ENCODE measurements at places on chromosomes 1 and 21. TPM values are rescaled to one million over a fixed set of nuclear protein-coding genes. Genes with fewer than 3 reads are reported as not detected.

The MX2 gene
- 0.54 TPM for total RNA-seq

The UBQLN4 gene
- 8.8 TPM for total RNA-seq

The AGBL4 gene
- total RNA-seq, result not detected

The KIAA1614 gene
- total RNA-seq, result 1.8 TPM

The SPTA1 gene
- total RNA-seq, result not detected

The MAP3K7CL gene
- 25.3 TPM for total RNA-seq

The LIN28A gene
- total RNA-seq, result not detected

The PDC gene
- total RNA-seq, result not detected

The PEX19 gene
- total RNA-seq, result 67.7 TPM

The IL22RA1 gene
- total RNA-seq, result not detected

The CYP4Z1 gene
- total RNA-seq, result not detected

Measured in IMR-90 (cell line).